T-cell (primary cell): ENCODE measurements at places on chromosomes 4 and X.

GRCh38 chrX:149473092-149473491 is 32.0 kb downstream of the IDS start:
- no peaks in the 10 kb centered on the region for H3K36me3 ChIP-seq
- no peak overlapping the region for H3K4me3 ChIP-seq
- no peak overlapping the region for H3K27ac ChIP-seq
- H3K4me1 ChIP-seq = peaks cover 6% of the 10 kb centered on the region
- no peak for DNase-seq

- no peak overlapping the region for H3K27ac ChIP-seq
- H3K4me1 ChIP-seq = no peaks in the 10 kb centered on the region
- H3K4me3 ChIP-seq = no peak overlapping the region
- H3K27me3 ChIP-seq = no peaks in the 10 kb centered on the region
- peaks cover 14% of the 10 kb centered on the region for H3K36me3 ChIP-seq
Observed at GRCh38 chrX:136034668-136035067, 49.4 kb downstream of the SLC9A6 start.

GRCh38 chr4:118774989-118775388 is 60.9 kb downstream of the SEC24D start:
- no peaks in the 10 kb centered on the region for H3K4me1 ChIP-seq
- H3K4me3 ChIP-seq = no peak overlapping the region
- no peaks in the 10 kb centered on the region for H3K27me3 ChIP-seq
- no peaks in the 10 kb centered on the region for H3K36me3 ChIP-seq
- DNase-seq = no peak

GRCh38 chr4:40971338-40971737 is 221.6 kb downstream of the NSUN7 start:
- no peak overlapping the region for H3K27ac ChIP-seq
- H3K27me3 ChIP-seq = peaks cover 8% of the 10 kb centered on the region
- no peaks in the 10 kb centered on the region for H3K4me1 ChIP-seq
